Right ventricle myocardium inferior (tissue), 1 donor: ENCODE measurements at places on chromosomes 11 and 22. TPM values are rescaled to one million over a fixed set of nuclear protein-coding genes. Genes with fewer than 3 reads are reported as not detected.

DNA sequence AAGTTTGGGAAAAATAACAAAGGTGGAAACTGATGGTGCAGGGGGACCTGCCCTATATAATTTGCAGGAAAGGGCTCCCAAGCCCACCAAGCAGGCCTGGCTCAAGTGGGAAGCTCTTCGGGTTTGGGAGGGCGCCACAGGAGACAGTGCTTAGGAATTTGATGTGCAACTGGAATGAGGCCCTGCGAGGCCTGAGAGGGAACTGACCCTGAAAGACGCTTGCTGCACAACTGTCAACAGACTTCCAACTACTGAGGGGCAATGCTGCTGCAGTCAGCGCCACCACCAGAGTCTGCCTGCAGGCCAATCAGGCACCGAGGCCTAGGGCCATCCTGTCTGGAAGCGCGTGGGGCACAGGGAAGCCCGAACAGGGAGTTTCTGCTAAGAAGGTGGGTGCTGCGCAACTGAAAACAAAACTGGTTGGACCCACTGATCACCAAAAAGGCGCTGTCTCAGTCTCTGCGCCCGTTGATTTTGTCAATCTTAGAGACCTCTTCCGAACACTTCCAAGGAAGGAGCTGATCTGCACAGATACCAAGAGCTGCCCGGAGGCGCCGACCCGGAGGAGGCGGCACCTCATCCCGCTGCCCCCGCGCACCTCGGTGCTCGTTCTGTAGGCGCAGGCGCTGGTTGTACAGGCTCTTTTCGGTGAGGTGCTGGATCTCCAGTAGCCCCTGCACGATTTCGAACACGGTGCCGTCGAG, 667 bp downstream of the DGCR6L start:
- DNase-seq = peak; percentile 71

GRCh38 chr11:133271206-133271605, 261.1 kb downstream of the OPCML start:
- DNase-seq = no peak

- no peak for DNase-seq
Observed at GRCh38 chr11:116428638-116428975, 344.2 kb downstream of the BUD13 start.

GRCh38 chr22:27718186-27719035, 83.1 kb downstream of the MN1 start:
- DNase-seq = peak; percentile 85

DNA sequence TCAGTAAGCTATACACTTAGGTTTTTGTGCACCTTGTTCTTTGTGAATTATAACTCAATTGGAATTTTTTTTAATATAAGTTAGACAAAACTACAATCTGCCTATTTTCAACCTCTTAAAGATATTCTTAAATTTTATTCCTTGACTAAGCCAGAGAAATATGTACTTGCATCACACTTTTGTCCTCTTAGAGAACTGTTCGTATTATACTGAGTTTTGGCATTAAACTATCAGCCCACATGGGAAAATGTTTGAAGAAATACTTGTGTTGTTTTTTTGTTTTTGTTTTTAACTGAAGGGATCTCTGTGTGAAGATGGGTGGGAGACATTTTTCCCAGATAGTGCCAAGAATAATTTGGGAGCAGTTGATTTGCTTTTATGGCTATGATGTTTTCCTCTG, 25.3 kb downstream of the CEP295 start:
- no peak for DNase-seq

DNA sequence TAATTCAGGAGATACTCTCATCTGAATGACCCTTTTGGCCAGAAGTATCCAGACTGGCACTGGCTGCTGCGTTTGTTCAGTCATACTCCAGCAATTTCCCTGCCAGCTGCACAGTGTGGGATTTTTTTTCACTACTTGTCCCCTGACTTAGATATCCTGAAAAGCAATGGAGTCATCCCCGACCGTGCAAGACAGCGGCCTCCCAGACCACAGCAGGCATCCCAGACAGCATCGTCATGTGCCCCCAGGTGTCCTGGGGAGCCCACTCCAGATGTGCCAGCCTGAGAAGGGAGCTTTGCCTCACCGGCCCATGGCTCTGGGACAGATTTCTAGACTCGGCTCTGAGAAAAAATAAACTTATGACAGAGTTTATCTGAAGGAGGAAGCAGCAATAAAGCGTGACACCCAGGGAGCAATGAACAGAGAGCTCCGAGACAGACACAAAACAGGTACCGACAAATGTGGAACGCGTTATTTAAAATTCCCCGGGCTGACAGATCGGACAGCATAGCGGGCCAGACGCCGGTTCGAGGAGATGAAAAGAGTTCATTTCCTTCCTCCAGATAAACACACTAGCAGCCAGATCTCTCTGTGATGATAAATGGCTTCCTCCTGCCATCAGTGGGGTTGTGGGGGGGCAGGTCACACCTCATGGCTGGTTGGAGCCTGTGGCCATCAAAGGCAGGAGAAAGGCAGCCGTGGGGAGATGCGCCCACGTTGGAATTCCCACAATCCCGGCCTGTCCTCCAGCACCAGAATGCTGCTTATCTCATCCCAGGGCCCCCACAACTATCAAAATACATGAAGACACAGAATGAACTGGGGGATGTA, 106.4 kb upstream of the FGF3 start:
- no peak for DNase-seq

Gene CBLIF
- total RNA-seq = not detected

- no peak for DNase-seq
Observed at GRCh38 chr11:12083380-12083779, 27.0 kb upstream of the MICAL2 start.

Gene OR10A2
- total RNA-seq = not detected

Gene TTC36
- 0.92 TPM for total RNA-seq

DNA sequence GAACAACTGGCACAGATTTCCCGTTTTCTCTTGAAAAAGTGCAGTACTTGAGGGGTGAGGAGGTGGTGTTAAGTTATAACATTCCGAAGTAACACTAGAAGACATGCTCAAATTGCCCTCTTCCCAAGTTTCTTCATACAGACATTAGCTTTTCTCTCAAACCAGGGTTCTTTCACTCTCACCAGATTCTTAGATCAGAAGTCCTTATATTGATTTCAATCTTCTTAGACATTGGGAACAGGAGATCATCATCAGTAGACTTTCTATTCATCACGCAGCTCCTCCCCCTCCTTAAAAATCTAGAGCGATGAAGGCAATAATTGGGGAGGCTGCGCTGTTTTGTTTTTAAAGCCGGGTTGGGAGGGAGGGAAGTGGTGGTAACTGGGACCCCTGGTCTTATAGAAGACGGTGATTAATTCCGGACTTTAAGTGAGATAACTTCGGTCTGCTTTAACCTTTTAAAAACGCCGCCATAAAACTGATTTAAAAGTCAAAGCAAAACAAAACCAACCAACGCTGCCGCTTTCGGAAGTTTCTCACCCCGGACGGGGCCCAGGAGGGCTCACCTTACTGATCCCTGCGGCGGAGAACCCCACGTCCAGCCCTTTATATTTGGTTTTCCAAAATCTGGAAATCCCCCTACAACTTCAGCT, 665 bp downstream of the USP28 start:
- DNase-seq = no peak

GRCh38 chr11:86064220-86064803, 4.6 kb downstream of the PICALM start:
- no peak for DNase-seq

DNA sequence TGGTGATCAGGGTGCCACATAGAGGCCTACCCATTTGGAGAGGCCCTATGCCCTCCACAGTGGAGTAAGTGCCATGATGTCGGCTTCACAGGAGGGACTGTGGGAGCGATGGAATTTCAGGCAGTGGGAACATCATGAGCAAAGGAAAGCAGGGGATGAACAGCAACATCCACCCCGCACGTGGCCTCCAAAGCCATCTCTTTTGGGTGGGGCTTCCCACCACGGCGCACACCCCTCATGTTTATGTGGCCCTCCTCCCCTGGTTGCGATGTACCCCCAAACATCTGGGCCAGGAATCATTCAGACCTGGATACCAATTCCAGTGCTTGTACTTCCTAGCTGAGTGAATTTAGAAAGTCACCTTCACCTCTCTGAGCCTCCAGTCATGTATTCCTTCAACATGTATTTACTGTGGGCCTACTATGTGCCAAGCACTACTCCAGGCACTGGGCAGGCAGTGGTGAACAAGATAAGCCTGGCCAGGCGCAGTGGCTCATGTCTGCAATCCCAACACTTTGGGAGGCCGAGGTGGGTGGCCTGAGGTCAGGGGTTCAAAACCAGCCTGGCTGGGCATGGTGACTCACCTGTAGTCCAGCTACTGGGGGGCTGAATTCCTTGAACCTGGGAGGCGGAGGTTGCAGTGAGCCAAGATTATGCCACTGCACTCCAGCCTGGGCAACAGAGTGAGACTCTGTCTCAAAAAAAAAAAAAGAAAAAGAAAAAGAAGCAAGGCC, 1.8 kb upstream of the MAFF start:
- DNase-seq = no peak

- no peak for DNase-seq
Observed at GRCh38 chr11:95337972-95338429, 107.0 kb upstream of the SESN3 start.

Gene MMP13
- not detected for total RNA-seq

Gene SLC17A6
- total RNA-seq = not detected

DNA sequence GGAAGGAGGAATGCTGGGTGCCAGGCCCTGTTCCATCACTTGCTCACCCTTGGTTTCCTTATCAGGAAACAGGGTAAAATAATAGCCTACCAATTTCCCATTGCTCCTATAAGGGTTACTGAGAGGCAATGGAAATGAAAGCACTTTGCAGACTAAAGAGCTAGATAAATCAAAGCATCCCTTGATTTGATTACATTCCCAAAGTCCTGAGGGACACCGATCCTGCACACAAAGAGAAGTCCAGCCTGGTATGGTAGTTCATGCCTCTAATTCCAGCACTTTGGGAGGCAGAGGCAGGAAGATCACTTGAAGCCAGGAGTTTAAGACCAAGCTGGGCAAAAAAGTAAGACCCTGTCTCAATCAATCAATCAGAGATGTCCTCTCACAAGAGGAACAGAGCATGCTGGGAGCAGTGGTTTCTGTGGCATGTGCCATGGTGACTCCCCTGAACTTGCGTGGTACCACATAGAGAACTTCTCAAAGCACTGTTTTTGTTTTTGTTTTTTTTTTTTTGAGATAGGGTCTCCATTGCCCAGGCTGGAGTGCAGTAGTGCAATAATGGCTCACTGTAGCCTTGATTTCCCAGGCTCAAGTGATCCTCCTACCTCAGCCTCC, 10.7 kb downstream of the TBC1D10A start:
- no peak for DNase-seq

GRCh38 chr22:17712441-17712840, 61.8 kb downstream of the BID start:
- no peak for DNase-seq

- no peak for DNase-seq
Observed at GRCh38 chr11:117972629-117973502, 13.3 kb upstream of the IL10RA start.

GRCh38 chr11:122749005-122749687, 89.2 kb upstream of the CRTAM start:
- DNase-seq = no peak

GRCh38 chr11:111359223-111360149, 19.6 kb downstream of the POU2AF1 start:
- no peak for DNase-seq

GRCh38 chr11:9438611-9439010, 22.2 kb upstream of the ZNF143 start:
- DNase-seq = no peak

DNA sequence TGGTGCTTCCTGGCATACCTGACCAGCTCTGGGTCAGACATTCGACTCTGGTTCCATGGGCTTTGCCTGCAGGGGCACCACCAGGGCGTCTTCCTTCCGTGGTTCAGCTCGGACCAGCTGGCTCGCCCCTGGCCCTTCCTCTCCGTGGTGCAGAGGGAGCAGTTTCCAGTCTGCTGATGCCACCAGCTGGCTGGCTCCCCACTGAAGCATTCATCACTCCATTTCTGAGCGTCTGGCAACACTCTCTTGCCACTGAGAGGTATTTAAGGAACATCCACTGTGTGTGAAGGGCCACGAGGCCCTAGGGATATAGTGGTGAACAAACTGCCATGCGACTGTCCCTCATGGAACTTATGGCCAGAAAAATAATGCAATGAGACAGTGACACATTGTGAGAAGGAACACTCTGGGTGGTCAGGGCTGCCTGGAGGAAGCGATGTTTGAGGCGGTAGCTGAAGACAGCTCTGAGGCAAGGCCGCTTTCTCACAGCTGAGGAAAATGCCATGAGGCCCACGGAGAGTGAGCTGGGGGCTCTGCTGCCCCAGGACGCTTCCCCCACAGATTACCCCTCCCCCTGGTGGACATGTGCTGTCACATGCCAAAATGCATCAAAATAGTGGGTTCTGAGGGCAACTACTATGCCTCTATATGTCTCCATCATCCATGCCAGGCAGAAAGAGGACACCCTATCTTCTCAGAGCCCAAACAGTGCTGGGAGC, 44.9 kb upstream of the ARFGAP3 start:
- no peak for DNase-seq

- DNase-seq = no peak
Observed at GRCh38 chr11:33000181-33000580, 15.5 kb upstream of the DEPDC7 start.

Gene WNT7B
- not detected for total RNA-seq

- no peak for DNase-seq
Observed at GRCh38 chr11:81026032-81026431, 1585.2 kb upstream of the TENM4 start.

Gene SAA4
- not detected for total RNA-seq

DNA sequence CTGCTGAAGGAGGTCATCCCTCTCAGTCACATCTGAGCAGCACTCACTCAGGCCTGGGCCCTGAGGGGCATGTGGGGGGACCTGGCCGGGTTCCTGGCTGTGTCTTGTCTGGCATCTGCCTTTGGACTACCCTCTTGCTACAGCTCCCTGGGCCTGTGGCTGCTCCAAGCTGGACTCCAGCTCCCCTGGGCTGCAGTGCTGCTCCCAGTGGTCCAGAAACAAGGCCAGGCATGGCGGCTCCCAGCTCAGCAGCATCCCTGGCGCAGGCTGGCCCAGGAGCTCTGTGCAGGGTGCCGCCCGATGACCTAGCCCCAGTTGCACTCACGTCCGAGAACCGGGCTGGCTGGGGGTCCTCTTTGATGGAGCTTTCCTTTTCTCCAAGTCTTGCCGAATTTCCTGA, 5.3 kb downstream of the CDPF1 start:
- no peak for DNase-seq

DNA sequence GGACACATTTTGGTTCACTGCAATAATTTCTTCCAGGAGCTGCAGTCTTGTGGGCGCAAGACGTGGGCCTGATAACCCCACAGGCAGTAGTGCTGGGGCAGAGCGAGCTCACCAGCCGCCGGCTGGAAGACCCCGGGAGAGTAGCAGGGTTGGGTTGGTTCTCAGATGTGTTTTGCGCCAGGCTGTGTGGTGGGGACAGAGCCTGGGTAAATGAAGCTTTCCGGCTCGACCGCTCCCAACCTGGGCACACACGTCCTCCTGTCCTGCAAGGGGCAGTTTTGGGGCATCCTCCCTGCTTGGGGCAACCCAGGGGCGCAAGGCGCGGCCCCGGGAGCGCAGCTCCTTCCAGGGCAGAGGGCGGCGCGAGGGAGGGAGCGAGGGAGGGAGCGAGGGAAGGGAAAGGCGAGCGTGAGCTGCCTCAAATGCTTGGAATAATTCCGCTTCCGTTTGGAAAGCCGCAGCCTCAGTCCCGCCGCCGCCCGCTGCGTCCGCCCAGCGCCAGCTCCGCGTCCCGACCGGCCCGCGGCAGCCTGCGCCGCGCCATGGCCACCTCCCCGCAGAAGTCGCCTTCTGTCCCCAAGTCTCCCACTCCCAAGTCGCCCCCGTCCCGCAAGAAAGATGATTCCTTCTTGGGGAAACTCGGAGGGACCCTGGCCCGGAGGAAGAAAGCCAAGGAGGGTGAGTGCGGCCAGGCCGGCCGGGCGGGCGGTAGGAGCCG, at the start of gene PARVA:
TSS of gene PARVA (plus strand) at position 466 of the 718 bp plus-strand sequence. CDS start at position 543, 77 bp downstream.
- DNase-seq = peak; percentile 79
